Hippocampal formation (tissue), 2 donors: ENCODE measurements at places on chromosomes 5 and 9.

DNA sequence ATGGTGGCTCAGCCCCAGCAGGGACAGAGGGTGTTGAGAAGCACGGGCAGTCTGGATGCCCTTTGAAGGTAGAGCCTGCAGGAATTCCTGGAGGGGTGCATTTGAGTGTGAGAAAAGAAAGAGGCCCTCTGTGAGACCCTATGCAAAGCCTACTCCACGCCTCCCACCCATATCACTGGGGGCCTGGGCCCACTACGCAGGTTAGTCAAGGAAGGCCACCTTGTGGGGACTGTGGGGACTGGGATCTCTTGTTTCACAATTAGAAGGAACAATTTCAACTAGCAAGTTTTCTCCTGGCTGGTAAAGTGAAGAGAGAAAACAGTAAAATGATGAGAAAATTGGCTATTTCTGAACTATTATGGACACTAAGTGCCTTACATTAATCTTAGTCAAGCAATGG, 486.2 kb upstream of the DAP start:
- no peak for DNase-seq

GRCh38 chr5:54905942-54906537, 79.4 kb downstream of the ESM1 start:
- peak; percentile 26 for DNase-seq

DNA sequence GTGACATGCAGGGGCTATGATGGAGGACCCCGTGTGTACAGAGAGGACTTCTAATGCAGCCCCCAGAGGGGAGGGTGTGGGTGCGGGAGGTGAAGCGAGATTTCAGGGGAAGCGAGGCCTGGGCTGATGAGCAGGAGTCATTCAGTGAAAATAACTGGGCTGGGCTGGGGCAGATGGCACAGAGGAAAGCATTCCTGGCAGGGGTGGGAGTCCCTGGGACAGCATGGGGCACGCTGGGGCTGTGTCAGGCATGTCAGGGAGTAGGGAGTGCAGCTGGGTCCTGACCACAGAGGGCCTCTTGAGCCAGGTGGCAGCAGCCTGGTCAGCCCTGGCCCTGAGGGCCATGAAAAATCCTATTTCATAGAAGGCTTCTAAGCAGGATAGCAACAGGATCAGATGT, 36.6 kb downstream of the COL15A1 start:
- no peak for DNase-seq

DNA sequence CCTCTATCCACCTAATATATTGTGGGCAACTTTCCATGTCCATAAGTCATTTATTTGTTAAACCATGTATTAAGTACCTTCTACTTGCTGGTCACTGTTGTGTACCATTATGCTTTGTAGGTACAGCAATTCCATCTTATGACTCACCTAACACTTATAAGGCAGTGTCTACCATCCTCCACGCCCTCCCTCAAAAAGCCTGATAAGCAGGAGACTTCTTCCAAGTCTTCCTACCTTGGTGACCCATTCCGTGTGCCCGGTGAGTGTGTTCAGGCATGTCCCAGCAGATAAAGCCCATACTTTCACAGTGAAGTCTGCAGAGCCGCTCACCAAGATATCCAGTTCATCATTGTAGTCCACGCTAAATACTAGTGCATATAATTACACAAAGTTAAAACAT, 17.4 kb downstream of the FBXW2 start:
- no peak for DNase-seq

- no peak for DNase-seq
Observed at GRCh38 chr9:97962136-97962535, 21.0 kb upstream of the ANP32B start.

DNA sequence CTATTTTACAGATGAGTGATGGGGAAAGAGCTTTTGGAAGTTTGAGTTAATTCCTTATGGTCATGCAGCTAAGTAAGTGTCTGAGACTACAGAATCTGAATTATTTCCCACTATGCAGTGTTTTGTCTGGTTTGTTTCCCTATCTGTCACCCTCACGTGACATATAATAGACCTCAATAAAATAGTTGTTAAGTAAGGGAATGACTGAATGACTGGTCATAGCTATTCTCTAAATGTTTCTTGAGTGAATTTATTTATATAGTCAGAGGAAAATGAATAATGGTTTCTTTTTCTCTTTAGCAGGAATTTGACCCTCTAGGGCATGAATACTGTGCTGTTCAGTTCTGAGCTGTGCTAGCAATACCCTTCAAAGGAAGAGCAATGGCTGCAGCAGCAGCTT, 10.3 kb downstream of the TRIM32 start:
- no peak for DNase-seq

DNA sequence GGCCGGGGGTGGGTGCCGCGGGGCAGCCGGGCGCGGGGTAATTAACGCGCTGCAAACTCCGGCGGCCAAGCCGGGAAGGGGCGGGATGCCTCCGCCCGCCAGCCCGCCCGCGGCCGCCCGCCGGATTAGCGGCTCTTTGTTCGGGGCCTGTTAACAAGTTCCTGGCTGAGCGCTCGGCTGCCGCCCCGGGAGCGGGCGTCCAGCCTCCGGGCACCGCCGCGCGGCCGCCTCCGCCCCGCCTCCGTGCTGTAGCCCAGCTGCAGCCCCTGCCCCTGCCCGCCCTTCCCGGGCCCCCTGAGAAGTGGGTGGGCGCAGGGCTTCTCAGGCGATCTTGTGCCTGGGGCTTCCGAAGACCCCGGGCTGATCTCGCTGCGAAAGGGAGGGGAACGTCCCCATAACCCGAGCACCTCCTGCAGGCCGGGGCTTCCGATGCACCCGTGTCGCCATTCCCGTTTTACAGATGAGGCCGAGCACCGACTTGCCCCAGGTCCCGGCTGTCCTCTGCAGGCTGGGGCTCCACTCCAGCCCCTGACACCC, 7.5 kb downstream of the UNC5A start:
- DNase-seq, result no peak

DNA sequence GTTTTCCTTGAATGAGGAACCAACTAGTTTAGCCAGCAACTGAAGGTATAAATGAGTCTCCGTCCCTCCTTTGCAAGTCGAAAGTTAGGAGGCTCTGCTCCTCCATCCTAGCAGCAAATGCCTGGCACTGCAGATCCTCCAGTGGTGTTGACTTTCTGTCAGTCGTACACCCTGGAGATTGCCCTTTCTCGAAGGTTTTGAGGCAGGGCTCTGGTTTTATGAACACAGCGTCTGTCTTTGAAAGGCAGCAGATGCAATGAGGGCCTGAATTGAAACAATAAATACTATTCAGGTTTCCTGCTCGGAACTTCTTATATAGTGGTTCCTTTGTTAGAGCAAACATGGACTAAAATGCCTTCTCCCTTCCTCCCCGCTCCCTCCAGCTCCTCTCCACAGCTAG, 284.0 kb downstream of the TMEM38B start:
- peak; percentile 27 for DNase-seq

- no peak for DNase-seq
Observed at GRCh38 chr5:100667161-100667630, 132.0 kb downstream of the FAM174A start.

DNA sequence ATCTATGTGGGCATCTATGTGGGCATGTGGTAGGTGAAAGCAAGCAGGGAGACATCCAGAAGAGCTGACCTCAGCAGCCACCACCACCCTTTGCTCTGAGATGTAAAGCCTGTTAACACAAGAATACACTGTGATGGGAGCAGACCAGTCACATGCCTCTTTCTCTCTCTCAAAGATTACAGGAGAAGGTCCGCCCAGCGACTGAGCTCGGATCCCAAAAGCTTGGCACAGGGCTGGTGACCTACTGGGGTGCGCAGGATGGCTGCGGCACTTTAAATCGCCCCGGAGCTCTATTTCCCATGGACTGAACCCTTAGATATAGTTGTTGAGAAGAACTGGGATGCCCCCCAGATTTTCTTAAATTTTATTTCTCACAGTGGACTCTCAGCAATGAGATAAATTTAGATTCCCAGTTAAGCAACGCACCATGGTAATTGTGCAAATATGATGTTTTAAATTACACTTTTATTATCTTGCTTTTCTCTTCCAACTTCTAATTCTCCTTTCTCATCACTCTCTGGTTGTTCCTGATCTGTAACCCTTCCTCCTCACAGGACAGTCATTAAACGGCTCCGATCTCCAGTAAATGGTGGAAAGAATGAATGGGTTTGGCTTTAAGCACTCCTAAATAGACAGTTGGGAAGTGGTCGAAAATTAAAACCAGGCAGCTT, 37.7 kb upstream of the ICE1 start:
- no peak for DNase-seq

GRCh38 chr9:16425562-16426231, 444.8 kb downstream of the BNC2 start:
- DNase-seq, result no peak

GRCh38 chr5:11483630-11484029, 420.6 kb downstream of the CTNND2 start:
- no peak for DNase-seq

GRCh38 chr5:128284236-128284635, 200.7 kb downstream of the SLC12A2 start:
- DNase-seq, result no peak

- peak; percentile 78 for DNase-seq
Observed at GRCh38 chr9:21110708-21111576, 30.7 kb downstream of the IFNW1 start.

DNA sequence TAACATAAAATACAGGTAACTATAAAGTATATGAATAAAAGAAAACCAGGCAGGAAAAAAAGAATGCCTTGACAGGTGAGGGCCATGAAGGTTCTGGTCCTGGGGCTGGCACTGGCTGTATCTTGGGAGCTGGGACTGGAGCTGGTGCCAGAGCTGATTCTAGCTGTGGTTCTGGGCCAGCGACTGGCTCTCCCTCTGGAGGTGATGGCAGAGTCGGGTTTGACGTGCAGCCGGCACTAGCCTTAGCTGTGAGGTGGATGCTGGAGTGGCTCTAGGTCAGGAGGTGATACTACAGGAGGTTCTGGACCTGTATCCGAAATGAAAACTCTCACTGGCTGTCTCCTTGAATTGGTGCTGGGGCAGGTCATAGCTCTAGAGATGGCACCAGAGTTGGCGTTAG, 22.3 kb downstream of the OBP2B start:
- DNase-seq, result no peak

- no peak for DNase-seq
Observed at GRCh38 chr5:167478188-167478587, 813.3 kb upstream of the WWC1 start.

DNA sequence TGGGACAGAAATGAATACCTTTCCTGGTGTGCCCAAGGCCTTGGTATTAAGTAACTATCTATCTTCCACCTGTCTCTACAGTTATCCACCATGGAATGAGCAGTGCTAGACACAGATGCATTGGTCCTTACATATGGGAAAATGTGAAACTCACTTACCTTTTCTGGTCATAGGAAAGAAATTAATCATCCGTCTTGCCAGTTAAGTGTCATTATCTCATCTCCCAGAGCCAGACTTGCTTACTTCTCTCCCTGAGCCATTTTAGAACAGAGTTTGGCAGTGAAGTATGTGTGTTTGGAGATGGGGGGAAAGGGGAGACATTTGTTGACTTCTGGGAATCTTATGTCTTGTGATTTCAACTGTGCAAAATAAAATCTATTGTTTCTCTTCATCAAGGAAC, 1211.0 kb upstream of the CDH6 start:
- no peak for DNase-seq

- DNase-seq, result no peak
Observed at GRCh38 chr5:173352366-173353349, 24.4 kb upstream of the STC2 start.

- DNase-seq, result no peak
Observed at GRCh38 chr9:98006127-98006796, 23.1 kb downstream of the ANP32B start.

- no peak for DNase-seq
Observed at GRCh38 chr9:138022121-138022741, 144.6 kb downstream of the CACNA1B start.

DNA sequence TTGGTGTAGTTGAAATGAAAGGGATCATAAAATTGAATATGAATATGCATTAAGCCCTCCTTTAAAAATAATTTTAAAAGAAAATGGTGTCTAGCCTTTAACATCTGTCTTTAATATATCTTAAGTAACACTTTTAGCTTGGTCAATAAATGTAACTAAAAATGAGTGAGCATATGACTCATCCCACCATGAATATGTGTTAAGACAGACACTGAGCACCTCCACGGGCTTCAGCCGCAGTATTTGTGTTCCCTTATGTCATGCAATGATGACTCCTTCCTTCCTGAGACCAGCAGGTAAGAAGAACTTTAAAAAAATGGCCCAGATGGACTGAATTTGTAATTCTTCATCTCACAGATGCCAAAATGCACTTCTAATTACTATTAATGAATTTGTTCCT, 563.2 kb downstream of the NR2F1-AS1 start:
- DNase-seq, result no peak

- DNase-seq, result no peak
Observed at GRCh38 chr5:108276187-108277050, 105.5 kb downstream of the FBXL17 start.

DNA sequence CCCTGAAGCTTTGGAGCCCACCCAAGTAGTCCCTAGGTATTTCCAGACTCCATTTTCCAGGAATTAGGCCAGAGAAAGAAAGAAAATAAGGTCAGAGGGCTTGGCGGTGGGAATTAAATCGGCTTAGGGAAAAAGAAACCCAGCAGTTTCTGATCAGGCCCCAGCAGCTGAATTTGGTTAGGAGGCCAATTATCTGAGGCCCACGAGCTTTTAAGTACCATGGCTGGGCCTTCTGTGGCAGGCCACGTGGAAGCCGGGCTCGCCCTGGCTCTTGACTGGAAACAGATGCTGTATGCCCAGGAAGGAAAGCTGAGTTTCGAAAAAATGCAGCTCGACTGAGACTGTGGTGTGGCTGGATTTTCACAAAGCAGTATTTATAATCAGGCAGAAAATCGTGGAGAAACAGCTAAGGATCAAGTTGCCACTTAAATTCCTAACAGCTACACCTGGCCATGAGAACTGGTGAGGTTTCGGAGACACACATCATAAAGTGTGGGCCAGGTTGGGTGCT, 75.1 kb upstream of the PANK3 start:
- DNase-seq, result no peak

DNA sequence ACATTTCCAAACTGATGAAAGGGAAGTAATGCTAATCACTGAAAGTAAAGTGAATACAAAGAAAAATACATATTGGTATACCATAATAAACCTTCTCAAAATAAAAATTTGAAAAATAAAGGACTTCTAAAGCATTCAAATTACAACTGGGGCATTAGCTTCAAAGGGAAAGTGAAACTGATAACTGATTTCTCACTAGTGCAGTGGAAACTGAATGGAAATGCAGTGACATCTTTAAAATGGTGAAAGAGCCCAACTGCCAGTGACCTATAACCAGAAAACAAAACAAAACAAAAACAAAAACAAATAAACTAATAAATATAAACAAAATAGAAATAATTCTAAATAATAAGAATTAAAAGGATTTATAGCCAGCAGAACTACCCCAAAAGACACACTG, 297.5 kb upstream of the GRIN3A start:
- DNase-seq, result no peak

DNA sequence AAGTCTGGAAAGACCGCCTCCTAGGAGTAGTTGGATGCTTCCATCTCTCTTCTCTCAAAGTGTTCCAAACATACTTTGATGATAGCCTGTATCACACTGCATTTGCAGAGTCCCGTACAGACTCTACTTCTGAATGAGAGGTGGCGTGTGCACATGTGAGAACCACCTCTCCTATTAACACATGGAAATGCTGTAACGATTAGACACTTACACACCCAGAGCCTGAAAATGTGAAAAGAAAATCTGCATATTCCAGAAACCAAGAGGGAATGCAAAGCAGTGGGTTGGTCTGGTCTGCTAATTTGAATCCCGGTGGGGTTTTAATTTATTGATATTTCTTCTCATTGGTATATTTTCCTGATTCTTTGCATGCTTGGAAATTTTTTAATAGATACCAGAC, 10.5 kb downstream of the UGCG start:
- no peak for DNase-seq

- DNase-seq, result no peak
Observed at GRCh38 chr9:33127881-33128280, 39.3 kb downstream of the B4GALT1 start.
